CD4-positive, alpha-beta T cell (primary cell): ENCODE measurements at places on chromosomes 4 and X. TPM values are rescaled to one million over a fixed set of nuclear protein-coding genes. Genes with fewer than 3 reads are reported as not detected.

The HSFX4 gene
- total RNA-seq: not detected

The AREG gene
- total RNA-seq: 63.8 TPM

The CRMP1 gene
- total RNA-seq: not detected

The CITED1 gene
- not detected for total RNA-seq

The FGFBP2 gene
- 1.7 TPM for total RNA-seq

The GLRA2 gene
- total RNA-seq: not detected

The C4orf51 gene
- not detected for total RNA-seq

The NHSL2 gene
- total RNA-seq: 1.5 TPM

The NR3C2 gene
- 31.6 TPM for total RNA-seq

The HMX1 gene
- total RNA-seq: not detected

The LIMCH1 gene
- not detected for total RNA-seq

The HHIP gene
- not detected for total RNA-seq

The CFAP97 gene
- 24.5 TPM for total RNA-seq

The ZAR1 gene
- not detected for total RNA-seq

The SSX5 gene
- total RNA-seq: not detected

The GNRHR gene
- not detected for total RNA-seq

The CLGN gene
- total RNA-seq: not detected

The GAGE13 gene
- not detected for total RNA-seq

The PLXNB3 gene
- not detected for total RNA-seq

The RASL11B gene
- 0.31 TPM for total RNA-seq

The OTC gene
- total RNA-seq: not detected

The KIF4A gene
- total RNA-seq: 0.19 TPM

The ARHGEF6 gene
- total RNA-seq: 45.3 TPM

The SYP gene
- total RNA-seq: 0.17 TPM
